ENCODE measurements at places on chromosomes 6 and 20.

GRCh38 chr6:156562636-156563035 is 214.5 kb upstream of the ARID1B start:
- no peak for DNase-seq

- DNase-seq = no peak
These were observed 190.7 kb downstream of the PLCB1 start for GRCh38 chr20:8322662-8323217.

DNA sequence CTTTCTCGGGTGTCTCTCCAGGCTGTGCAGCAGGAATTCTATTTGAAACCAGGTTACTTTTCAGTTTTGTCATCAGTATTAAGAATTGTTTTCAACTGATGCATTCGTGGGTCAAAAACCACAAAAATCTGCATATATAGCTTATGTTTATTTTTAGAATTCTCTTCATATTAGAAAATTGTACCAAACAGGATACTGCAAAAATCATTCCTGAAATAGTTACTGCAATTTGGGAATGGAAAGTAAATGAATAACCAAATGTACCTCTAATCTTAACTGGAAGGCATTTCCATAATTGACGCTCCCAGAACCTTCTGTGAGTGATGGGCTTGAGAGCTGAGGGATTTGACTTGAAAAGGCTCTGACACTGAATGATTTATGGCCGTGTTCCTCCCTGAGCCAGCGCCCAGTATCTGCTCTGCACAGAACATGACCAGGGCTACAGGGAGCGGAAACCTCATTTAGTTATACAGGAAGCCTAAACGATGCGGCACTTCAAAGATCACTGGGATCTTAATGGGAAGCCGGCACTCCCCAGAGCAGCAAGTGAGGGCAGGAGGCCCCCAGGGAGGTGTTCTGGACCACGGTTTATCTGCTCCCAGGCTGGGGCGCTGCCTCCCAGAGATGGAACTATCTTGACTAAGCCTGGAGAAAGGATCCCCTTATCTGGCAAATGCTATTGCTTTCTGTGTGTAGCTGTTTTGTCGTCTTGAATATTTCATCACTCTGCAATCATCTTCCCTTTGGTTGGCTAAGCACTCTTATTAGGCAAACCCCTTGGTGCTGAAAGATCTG is 446.0 kb downstream of the QKI start:
- DNase-seq = no peak

GRCh38 chr20:57586370-57586793 is 25.5 kb downstream of the PCK1 start:
- no peak for DNase-seq

DNA sequence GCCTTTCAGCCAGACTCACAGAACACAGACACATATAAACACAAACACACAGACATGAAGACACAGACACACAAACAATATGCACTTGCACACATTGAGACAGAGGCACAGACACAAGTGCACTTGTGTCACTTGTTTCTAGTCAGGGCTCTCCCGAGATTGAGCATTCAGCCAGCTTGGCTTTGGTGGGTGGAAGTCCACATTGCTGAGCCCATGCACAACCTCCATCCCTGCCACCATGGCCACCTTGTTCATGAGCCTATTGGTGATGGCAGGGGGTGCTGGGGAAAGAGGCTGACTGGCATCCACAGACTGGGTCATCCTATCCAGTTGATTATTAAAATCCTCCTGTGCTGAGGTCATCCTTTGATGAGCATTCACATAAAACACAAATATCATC is 11.5 kb upstream of the CST7 start:
- DNase-seq = no peak

DNA sequence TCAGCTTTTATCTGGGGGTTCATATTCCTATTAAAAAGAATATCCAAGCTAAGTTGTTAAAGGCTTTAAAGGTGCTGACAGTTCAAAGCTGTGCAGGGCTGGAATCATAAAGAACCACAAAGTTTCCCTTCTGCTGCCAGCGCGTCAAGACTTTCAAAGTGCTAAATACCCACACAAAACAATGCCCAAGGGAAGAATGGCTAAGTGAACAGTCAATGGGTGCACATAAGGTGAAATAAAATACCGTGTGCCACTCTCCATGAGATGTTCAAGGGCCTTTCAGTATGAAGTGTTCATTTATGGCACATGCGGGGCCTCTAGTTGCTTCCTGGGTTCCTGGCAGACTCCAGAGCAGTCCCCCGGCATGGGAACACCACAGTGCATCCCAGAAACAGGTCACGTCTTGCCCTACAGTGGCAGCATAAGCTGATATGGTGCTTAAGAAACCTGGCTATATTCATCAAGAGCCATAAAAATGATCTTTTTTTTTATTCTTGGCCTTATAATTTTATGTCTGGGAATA is 14.1 kb downstream of the TXNDC5 start:
- no peak for DNase-seq

DNA sequence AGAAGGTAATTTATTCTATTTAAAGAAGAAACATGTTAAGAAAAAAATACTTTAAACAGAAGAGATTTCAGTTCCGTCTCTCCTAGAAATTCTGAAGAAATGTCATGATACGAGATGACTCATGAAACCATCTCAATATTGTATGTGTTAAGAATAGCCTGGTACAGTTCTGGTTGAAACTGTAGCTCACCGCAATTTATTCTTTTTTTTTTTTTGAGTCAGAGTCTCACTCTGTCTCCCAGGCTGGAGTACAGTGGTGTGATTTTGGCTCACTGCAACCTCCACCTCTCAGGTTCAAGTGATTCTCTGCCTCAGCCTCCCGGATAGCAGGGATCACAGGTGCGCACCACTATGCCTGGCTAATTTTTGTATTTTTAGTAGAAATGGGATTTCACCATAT is 103.3 kb downstream of the ARHGAP18 start:
- DNase-seq = no peak

GRCh38 chr6:137707590-137708360 is 159.3 kb upstream of the TNFAIP3 start:
- peak; percentile 74 for DNase-seq

GRCh38 chr6:20703049-20703448 is 168.8 kb downstream of the CDKAL1 start:
- DNase-seq = no peak

DNA sequence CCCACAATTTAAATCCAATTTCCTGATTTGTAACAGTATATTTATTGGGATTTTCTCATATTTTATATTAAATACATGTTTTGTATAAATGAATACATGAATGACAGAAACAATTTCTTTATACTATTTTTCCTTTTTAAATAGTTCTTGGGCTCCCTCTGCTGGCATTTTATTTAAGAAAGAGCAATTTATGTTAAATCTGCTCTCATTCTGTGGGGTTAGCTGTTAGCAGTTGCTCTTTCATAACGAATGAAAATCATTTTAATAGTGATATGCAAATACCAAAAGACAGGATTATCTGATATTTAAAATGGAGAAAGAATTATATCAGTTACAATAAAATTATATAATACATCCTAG is 118.3 kb downstream of the RALGAPA2 start:
- DNase-seq = no peak

GRCh38 chr20:54284928-54285704 is 77.2 kb downstream of the PFDN4 start:
- DNase-seq = no peak

DNA sequence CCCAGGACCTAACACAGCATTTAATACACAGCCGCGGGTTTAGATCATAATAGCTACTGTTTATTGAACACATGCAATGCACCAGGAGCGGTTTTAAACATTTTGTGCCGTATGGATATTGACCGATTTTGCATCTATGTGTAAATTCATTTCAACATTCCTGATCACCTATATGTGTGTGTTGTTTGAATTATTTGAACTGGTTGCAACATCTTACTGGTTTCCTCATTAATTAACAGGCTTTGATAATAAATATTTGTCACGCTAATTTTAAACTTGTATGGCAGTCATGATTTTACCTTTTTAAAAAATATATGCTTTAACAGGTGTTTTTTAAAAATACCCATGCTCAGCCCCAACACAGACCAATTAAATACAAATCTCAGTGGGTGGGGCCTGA is 35.8 kb downstream of the CPNE5 start:
- DNase-seq = no peak

DNA sequence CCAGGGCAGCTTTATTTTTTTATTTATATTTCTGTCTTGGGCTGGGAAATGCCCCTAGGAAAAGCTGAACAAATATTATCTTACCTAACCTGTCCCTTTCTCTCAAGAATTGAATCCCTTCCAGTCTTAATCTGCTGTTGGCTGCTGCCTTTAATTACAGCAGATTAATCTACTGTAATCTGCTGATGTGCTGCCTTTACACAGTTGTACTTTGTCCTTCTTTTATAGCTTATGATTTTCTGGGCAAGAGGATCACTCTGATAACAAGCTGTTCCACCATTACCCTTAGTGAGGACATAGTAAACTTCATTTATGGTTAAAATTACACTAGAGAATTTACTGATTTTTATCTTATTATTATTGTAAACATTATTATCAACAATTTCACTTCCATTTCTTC is 234.5 kb upstream of the MAN1A1 start:
- no peak for DNase-seq

- no peak for DNase-seq
These were observed 211.3 kb downstream of the ARID1B start for GRCh38 chr6:156988276-156989158.

GRCh38 chr20:50491168-50491567 is 19.0 kb upstream of the PTPN1 start:
- DNase-seq = no peak

DNA sequence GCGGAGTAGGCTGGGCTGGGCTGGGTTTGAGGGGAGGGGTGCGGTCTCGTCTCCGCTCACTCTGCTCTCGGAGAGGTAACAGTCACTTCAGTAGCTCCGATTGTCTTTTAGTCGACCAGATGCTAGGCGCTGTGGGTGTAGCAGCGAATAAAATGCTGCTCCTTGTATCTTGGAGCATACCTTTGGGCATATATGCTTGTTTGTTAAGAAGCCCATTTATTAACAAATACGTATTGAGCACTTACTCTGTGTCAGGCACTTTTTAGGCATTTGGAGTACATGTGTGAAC is 545 bp downstream of the ACTR5 start:
- DNase-seq = no peak

- peak; percentile 61 for DNase-seq
These were observed 45.7 kb upstream of the IRF4 start for GRCh38 chr6:345747-346385.

GRCh38 chr6:107741191-107741680 is 82.9 kb downstream of the SCML4 start:
- no peak for DNase-seq

DNA sequence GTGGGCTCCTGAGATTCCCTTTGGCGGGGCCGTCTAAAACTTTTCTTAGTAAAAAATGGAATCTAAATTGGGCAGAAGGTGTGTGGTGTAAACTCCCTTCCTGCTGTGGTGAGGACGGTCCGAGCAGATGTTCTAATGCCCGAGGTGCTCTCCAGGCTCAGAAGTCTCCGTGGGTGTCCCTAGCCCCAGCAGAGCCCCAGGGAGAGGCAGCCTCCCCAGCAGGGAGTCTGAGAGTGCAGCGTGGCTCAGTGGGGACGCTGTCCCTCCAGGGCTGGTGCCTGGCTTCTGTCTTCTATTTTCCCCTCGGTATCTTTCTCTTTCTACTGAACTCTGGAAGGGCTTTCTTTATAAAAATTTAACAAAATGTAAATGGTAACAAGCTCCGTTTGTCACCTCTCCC is 208.2 kb downstream of the SMOC2 start:
- DNase-seq = no peak

- peak; percentile 49 for DNase-seq
These were observed 48.3 kb downstream of the PTPN1 start for GRCh38 chr20:50558483-50558925.

- no peak for DNase-seq
These were observed 36.3 kb upstream of the CMTR1 start for GRCh38 chr6:37396571-37397180.

DNA sequence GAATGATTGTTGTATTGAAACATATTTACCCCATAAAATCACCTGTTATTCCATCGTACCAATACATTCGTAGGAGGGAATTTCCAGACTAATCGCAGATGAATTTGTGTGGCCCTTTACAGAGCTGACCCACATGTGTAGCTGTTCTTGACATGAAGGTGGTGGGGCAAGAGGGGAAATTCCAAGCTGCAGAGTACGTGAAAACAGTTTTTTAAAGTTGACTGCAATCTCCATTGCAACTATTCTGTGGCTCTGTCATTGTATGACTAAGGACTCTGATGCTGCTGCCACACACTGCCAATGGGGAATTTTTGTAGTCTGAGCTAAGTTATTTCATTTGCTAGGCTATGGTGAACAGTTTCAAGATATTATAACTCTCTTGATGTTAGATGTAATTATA is 46.4 kb upstream of the ADTRP start:
- no peak for DNase-seq

DNA sequence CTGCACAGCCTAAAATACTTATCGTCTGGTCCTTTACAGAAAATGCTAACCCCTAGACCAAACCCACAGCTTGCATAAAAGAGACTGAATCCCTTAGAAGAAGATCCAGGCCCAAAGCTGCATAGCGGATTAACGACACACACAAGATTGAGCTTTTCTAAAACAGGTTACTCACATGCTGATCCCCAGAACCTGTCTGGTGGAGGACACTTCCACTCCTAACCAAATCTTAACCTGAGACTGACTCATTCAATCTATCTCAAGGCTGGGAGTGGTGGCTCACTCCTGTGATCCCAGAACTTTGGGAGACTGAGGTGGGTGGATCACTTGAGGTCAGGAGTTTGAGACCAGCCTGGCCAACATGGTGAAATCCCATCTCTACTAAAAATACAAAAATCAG is 2.8 kb upstream of the SLPI start:
- DNase-seq = no peak

DNA sequence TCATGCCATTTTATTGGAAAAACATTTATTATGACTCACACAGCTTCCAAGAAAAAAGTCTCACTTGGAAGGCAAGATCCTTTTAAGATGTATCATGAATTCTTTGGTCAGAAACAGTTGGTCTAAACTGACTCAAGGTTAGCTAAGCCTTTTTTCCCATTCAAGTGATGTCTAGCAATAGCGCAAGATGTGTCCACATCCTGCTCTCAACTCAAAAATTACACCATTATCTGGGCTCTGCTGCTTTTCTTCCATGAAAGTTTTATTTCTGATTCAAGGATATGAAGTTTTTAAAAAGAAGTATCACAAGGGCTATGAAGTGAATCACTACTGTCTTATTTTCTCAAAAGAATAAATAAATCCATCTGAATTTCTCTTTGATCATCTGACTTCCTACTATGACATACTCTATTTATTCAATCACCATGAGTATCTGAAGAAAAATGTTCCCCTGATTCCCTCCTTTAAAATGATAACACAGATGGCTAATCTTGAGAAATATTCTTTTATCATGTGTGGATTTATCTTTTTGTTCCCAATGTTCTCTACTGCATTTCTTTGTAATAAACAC is 139.2 kb downstream of the AHI1 start:
- peak; percentile 85 for DNase-seq
